ENCODE measurements at places on chromosomes 2 and 18.
A peak's percentile ranks its signal among the peaks of the same experiment; 100 is the strongest.

GRCh38 chr2:226048611-226049010 lies 649.1 kb downstream of the NYAP2 start:
- DNase-seq: no peak

DNA sequence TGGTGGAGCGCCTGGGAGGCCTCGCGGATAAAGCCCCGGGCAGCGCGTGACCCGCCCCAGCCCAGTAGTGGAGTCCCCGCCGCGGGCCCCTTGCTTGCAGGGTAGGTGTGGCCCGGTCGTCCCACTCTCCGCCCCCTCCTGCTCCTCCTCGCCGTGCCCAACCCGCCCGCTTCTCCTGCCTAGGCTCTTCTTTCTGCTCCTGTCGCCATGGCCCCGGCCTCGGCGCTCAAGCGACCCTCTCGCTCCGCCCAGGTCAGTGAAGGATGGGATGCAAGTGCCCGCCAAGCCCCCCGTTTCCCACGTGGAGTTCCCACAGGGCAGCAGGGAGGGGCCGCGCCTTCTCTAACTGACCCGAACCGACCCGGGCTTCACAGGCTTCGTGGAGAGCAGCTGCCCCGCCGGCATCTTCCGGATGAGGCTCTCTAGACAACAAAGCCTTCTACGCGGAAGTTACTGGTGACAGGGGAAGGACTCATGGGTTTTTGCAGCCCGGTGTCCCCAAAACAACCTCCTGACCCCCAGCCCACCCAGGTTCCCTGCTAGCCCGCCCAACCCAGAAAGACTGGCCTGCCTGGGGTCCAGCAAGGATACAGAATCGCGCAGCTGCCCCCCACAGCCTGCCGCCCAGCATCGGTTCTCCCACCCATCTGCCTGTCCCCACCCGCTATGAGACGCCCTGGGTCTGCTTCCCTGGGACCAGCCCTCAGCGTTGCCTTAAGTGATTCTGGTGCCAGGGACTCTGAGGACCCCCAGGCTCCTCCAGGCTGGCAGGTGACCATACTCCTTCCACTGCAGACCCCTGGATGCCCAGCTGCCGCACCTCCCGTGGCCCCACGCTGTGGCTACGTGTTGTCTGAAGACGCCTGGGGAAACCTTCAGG lies 32.8 kb downstream of the TTC32 start:
- peak; percentile 11 for DNase-seq

- DNase-seq: peak; percentile 31
Measured at GRCh38 chr2:198054299-198054698, 249.9 kb downstream of the PLCL1 start.

GRCh38 chr2:72917877-72918553 lies 696 bp downstream of the EMX1 start:
- DNase-seq: no peak

GRCh38 chr2:230471074-230471473 lies 55.1 kb downstream of the SP100 start:
- no peak for DNase-seq

DNA sequence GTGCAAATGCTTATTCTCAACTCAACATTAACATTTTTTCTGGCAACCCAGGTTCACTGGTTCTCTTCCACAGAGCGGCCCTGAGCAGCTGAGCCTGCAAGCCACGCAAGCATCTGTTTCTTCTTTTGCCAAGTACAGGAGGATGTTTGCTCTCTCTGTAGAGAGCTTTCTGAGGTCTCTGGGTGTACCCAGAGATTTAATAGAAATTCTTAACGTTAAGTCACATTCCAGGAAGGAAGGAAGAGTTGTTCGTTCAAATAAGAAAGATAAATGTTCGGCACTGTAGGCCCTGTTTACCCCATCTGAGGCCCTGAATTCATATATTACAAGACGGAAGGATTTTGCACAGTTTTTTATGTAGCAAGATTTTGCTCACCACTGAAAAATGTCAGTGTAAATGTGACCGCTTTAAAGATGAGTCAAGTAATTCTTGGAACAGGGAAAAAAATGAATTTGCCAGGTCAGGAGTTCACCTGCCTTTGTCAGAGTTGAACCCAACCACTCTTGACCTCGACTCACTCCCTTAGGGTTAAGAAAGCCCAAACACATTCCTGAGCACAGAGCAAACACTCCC lies 30.1 kb downstream of the KCTD18 start:
- no peak for DNase-seq

DNA sequence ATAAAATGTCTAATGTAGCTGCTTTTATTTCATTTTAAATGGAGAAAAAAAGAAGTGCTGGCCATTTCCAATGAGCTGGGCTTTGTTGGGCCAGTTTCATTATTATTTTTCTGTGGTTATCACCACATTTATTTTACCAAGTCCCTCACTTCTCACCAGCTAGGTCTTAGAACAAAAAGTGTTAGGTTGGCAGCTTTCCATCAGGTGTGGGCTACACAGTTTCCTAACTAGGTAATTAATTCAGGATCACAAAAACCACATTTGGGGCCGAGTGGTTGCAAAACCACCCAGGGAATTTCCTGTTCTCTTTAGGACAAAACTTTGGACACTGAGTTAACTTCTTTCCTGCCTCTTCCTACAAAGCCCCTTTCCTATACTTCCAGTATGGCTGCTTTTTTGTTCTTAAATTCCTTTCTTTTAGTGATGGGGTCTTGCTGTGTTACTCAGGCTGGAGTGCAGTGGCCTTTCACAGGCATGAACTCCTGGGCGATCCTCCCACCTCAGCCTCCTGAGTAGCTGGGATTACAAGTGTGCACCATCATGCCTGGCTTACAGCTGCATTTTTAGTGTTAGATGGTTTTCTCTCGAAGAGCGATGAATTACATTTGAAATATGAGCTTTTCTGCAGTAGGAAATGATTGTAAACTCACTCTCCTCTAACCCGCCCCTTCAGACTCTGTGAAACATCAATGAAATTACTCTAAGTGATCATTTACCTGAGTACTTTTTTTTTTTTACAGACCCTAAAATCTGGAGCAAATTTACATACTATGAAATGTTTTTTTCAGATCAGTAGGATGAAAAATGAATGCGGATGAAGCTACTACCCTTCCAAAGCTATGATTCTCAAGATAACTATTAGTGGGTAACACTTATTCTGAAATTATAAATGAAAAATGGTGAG lies 2.6 kb upstream of the ZFP36L2 start:
- DNase-seq: no peak

DNA sequence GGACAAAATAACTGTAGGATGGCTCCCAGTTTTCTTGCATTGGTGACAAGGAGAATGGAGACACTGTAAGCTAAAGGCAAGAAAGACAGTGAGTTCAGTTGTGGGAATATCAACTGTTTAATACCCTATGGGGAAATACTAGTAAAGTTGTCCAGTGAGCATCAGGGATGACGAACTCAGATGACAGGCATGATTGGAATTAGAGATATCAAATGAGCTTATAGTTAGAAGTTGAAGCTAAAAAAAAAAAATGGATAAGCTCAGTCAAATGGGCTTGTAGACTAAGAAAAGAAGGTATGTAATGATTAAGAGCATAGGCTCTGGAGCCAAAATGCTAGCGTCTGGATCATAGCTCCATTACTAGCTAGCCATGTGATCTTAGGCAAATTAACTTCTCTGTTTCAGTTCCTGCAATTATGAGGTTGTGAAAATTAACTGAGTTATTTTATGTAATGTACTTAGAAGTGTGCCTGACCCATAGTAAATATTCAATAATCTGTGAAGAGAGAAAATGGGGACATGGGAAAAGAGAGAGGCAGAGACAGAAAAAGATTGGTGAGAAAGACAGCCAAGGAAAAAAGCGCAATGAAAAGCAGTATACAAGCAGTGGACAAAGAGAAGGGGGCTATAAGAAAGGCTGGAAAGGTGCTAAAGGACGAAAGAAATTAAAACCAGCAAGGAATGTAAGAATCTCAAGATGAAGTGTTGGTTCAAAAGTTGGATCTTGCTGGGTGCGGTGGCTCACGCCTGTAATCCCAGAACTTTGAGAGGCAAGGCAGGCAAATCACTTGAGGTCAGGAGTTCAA lies 95.7 kb upstream of the SLC39A10 start:
- no peak for DNase-seq

DNA sequence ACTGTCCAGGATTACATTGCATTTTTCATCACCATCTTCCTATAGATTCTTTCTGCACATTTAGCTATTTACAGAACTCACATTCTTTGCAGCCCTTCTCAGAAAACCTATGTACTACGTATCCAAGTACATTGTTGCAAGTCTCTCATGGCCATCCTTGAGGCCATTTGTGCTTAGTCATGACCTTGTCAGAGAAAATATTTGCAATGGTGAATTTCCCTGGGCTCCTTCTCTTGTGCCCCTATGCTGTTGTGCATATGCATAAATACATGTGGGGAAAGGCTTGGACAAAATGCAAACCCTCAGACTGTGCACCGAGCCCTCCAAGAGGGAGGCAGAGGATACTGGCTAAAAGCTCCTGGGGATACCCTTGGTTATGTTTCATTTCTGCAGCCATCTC lies 19.5 kb downstream of the IL36A start:
- no peak for DNase-seq

- DNase-seq: no peak
Measured at GRCh38 chr2:62362561-62362960, 143.4 kb downstream of the TMEM17 start.

Data from activated naive CD4-positive, alpha-beta T cell (primary cell).